ENCODE measurements at places on chromosomes 7 and 10.
A peak's percentile ranks its signal among the peaks of the same experiment; 100 is the strongest.

- DNase-seq = no peak
These were observed 16.1 kb upstream of the RAB11FIP2 start for GRCh38 chr10:118062798-118063238.

- no peak for DNase-seq
These were observed 4.9 kb upstream of the NKX2-3 start for GRCh38 chr10:99527526-99528493.

- DNase-seq = no peak
These were observed 37.0 kb downstream of the NRAP start for GRCh38 chr10:113626809-113627355.

DNA sequence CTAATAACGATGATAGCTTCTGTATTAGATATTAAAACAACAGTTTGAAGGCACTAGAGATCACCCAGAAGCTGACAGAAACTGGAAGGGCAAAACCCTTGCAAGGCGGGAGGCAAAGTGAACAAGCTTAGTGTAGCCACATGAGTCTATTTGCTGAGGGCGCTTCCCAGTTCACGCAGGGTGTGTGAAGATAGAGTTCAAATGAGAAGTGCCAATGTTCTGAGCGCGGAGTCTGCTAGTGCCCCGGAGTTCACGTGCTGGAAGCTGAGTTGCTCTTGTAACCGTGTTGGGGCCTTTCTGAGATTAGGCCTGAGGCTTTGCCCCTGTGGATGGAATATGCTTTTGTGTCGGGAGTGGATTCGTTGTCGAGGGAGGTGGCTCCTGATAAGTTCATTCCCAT lies 16.6 kb upstream of the GTPBP4 start:
- DNase-seq = no peak

DNA sequence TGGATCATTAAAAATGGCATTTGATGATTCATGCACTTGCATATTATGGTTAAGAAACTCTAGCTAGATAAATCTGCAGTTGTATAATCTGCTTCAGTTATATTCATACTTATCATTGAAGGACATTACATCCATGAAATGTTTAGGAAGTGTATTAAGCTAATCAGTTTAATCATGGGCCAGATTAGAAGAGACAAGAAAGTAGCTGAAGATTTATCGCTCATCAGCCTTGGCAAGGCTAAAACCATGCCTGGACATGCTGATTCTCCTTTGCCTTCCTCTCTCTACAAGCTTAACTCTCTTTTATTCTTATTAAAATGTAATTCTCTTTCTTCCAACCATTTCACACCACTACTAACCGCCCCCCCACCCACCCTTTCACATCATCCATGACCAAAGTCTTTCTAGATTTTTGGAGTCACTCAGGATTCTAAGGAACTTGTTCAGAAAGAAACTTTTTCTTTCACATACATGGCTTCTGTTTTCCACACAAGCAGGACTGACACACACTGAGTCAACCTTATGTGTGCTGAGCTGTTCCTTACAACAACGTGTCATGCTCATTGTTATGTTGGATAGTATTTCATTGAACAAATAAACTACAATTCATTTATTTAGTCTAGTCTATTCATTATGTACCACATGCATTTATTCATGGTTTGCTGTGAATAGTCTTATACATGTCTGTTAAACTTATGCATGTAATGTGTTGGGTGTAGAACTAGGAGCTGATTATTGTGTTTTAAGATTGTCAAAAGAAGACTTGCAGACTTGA lies 227.3 kb upstream of the SP8 start:
- DNase-seq = no peak

GRCh38 chr7:135672560-135673359 lies 10.4 kb downstream of the STMP1 start:
- DNase-seq = peak; percentile 80

- peak; percentile 68 for DNase-seq
These were observed 112.3 kb downstream of the ARHGAP12 start for GRCh38 chr10:31816318-31816717.

GRCh38 chr10:88041243-88042159 lies 178.1 kb downstream of the PTEN start:
- no peak for DNase-seq

DNA sequence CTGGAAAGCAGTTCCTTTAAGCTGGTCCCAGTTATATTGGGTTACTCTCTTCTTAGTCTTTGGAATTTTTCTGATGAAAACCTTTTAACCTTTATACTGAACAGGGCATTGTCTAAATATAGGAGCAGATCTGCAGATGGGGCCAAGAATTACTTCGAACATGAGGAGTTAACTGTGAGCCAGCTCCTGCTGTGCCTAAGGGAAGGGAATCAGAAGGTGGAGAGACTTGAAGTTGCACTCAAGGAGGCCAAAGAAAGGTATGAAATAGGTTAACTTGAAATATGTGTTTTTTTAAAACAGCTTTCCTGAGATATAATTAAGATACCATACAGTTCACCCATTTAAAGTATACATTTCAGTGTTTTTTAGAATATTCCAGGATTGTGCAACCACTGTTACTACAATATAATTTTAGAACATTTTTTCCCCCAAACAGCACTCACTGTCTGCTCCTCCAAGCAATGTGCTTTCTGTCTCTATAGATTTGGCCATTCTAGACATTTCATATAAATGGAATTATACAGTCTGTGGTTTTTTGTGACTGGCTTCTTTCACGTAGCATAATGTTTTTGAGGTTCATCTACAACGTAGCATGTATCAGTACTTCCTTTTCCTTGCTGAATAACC lies 18.9 kb downstream of the OPTN start:
- no peak for DNase-seq

GRCh38 chr10:73956476-73957359 lies 41.2 kb upstream of the VCL start:
- peak; percentile 27 for DNase-seq

DNA sequence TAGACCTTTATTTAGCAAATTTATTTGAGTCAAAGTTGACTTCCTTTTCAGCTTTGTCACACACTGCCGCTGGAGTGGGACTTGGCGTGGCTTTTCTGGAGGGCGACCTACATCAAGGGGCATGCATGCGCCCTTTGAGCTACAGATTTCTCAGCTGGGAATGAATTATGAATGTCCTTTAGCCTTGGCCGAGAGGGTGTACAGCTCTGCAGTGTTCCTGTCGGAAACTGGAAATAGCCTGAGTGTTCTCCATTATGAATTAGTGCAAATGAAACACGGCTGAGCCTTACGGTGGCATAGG lies 79.7 kb downstream of the GLRX3 start:
- DNase-seq = no peak

GRCh38 chr7:4884164-4884563 lies 648 bp upstream of the RADIL start:
- DNase-seq = no peak

- no peak for DNase-seq
These were observed 2.8 kb upstream of the TRRAP start for GRCh38 chr7:98875501-98875900.

GRCh38 chr7:66050990-66051448 lies 24.6 kb upstream of the ASL start:
- DNase-seq = peak; percentile 72

- no peak for DNase-seq
These were observed 149.6 kb upstream of the PPP2R2D start for GRCh38 chr10:131750973-131751826.

DNA sequence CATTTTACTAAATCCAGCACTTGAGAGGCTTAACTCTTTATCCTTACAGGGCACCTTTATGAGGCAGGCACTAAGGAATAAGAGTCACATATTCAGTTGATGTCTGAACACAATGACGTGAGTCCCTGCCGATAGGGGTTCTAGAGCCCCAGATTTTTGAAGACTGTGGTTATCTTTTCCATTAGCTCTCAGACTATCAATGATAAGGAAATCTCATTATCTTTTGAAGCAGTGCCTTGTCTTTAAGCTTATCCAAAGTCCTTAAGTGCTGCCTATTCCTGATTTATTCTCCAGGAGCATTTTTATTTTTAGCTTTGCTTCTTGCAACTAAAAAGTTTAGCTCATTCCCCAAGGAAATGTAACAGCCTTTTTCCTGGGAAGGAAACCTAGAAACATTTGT lies 444.1 kb upstream of the LRRN3 start:
- no peak for DNase-seq

DNA sequence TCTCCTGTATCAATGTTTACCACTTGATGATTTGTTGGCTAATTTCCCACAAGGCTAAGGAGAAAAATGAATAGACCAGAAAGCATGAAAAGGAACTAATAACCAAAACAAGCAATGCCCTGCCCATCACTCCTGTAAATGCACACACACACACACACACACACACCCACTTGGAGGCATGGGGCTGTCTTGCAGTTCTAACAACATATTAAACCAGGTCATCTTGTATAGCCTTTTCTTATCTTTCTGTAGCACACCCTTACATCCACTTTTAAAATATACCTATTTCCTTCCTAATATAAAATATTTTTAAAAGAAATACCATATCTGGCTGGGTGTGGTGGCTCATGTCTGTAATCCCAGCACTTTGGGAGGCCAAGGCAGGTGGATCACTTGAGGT lies 105.3 kb downstream of the CTTNBP2 start:
- DNase-seq = no peak

DNA sequence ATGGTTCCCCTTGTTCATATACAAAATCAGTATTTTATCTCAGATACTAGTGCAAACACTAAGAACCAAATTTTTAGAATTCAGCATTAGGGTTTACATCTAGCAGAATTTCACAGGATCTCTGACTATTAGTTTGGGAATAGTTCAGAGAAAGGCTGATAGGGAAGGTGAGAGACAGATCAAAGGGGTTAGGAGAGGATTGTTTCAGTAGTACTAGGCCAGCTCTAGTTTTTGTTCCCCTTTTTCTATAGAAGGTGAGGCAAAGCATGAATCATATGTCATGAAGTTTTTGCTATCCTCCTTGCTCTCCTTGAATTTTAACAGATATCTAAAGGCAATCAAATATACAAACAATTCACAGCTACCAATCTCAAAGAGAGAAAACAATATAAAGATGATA lies 26.1 kb upstream of the CTNNA3 start:
- DNase-seq = no peak

- peak; percentile 36 for DNase-seq
These were observed 67.9 kb downstream of the CDK1 start for GRCh38 chr10:60846173-60846572.

- DNase-seq = no peak
These were observed 629 bp upstream of the DNAJC9 start for GRCh38 chr10:73247509-73248258.

- DNase-seq = peak; percentile 36
These were observed 53.1 kb downstream of the OSBPL3 start for GRCh38 chr7:24926623-24927524.

DNA sequence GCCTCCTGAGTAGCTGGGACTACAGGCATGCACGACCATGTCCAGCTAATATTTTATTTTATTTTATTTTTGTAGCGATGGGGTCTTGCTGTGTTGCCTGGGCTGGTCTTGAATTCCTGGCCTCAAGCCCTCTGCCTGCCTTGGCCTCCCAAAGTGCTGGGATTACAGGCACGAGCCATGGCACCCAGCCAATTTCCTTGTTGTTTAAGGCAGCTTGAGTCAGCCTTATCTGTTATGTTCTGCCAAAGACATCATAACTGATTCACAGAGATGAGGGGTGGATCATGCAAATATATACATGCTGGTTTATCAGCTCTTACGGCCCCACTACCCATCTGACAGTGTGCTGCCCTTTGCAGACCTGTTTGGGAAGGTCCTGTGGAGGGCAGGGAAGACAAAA lies 826.7 kb downstream of the TYW1 start:
- DNase-seq = peak; percentile 0

DNA sequence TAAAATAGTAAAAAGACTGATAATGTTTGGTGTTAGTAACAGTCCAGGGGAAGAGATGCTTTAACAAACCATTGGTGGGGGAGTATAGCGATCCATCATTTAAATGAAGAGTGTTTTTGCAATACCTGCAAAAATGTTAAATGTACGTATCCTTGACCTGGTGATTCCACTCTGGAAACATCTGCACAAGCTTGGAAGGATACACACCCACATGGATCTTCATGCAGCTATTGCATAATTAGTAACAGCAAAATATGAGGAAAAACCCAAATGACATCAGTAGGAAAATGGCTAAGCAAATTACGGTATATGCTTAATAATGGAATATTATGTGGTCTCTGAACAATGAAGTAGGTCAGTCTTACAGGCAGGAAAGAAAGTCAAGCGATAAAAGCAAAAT lies 20.5 kb downstream of the WNT2 start:
- no peak for DNase-seq

GRCh38 chr7:83629117-83629880 lies 19.6 kb downstream of the SEMA3E start:
- no peak for DNase-seq

- no peak for DNase-seq
These were observed 156.7 kb upstream of the KLF6 start for GRCh38 chr10:3941676-3942075.

GRCh38 chr10:50636618-50637579 lies 13.1 kb upstream of the SGMS1 start:
- no peak for DNase-seq

DNA sequence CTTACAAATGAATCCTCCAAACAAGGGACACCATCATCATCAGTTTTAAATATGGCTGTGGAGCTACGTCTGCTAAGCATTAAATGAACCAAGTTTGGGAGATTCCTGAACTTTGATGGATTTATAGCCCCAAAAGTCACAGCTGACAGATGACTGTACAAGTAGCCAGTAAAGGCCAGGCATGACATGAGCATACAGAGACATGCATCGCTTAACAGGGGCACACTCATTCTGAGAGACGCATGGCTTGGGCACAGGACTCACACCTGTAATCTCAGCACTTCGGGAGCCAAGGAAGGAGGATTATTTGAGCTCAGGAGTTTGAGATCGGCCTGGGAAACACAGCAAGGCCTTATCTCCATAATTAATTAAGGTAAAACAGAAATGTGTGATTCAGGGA lies 166.2 kb downstream of the PARD3 start:
- DNase-seq = no peak

GRCh38 chr10:30368065-30368718 lies 19.1 kb upstream of the MTPAP start:
- no peak for DNase-seq

DNA sequence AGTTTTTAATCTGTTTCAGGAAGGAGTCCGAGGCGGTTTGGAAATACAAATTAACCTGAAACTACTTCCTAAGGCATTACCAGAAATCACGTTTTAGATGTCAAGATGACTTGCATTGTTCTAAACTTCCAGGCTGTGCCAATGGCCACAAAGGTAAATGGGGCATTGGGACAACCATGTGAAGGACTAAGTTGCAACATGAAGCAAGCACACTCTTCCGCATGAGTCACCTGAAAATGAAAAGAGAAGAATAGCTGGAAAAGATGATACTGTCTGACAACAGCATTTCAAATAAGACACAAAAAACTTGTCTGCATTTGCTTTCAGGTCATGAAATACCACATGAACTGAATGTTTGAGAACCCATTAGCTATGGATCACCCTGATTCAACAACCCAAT lies 262.1 kb downstream of the AHR start:
- DNase-seq = no peak

GRCh38 chr10:125082881-125083575 lies 77.3 kb downstream of the CTBP2 start:
- no peak for DNase-seq

DNA sequence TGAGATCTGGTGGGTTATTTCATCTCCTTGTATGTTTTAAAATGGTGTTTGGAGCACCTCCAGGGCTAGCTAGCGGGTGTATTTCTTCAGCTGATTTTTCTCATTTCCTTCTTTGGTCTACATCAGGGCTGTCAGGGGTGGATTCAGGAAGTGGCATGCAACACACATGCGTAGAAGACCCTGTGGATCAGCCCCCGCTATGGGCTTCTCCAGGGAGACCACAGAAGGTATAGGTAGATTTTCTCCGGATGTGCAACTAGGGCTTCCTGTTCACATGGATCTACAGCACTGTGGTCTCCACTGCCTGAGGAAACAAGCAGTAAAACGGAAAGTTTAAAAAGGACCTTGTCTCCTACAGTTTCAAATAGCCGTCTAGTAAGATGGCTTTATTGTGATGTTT lies 10.4 kb downstream of the NUB1 start:
- DNase-seq = no peak

All from brain microvascular endothelial cell (primary cell).